ENCODE measurements at places on chromosomes 1 and 21. TPM values are rescaled to one million over a fixed set of nuclear protein-coding genes. Genes with fewer than 3 reads are reported as not detected.

Gene TMOD4
- total RNA-seq = not detected

Gene F13B
- not detected for total RNA-seq

Gene TMEM52
- not detected for total RNA-seq

Gene ADGRL2
- 50.0 TPM for total RNA-seq

Gene GNAT2
- not detected for total RNA-seq

Gene TSPEAR
- total RNA-seq = not detected

Gene PRAMEF25
- not detected for total RNA-seq

Gene PAQR6
- total RNA-seq = under 0.01 TPM

Gene HES5
- not detected for total RNA-seq

Gene PUSL1
- total RNA-seq = 15.5 TPM

Gene NPL
- 0.65 TPM for total RNA-seq

Gene GJB5
- total RNA-seq = not detected

Gene GUCA2A
- not detected for total RNA-seq

Gene RUNX1
- total RNA-seq = 5.2 TPM

Gene LRRC38
- not detected for total RNA-seq

Gene LCE3E
- not detected for total RNA-seq

Gene PRR9
- not detected for total RNA-seq

Gene SPATA45
- total RNA-seq = not detected

Gene RHD
- total RNA-seq = not detected

Gene S100A2
- 4.0 TPM for total RNA-seq

Gene LUZP1
- total RNA-seq = 52.6 TPM

Gene CIART
- 0.65 TPM for total RNA-seq

Gene FAM110D
- total RNA-seq = 2.1 TPM

Gene UQCRHL
- total RNA-seq = 2.9 TPM

Gene SPRR2F
- not detected for total RNA-seq

Gene ZMYND12
- total RNA-seq = 0.32 TPM

Gene PRAMEF8
- not detected for total RNA-seq

Gene SH3BGRL3
- 10.1 TPM for total RNA-seq

Gene CYP4A11
- total RNA-seq = not detected

Gene RLF
- total RNA-seq = 23.3 TPM

Gene KRTAP7-1
- not detected for total RNA-seq

Gene PWP2
- 25.1 TPM for total RNA-seq

Gene GFI1
- 0.15 TPM for total RNA-seq

Gene ZNF593OS
- not detected for total RNA-seq

Gene PLA2G2F
- not detected for total RNA-seq

Gene STMN1
- total RNA-seq = 167 TPM

Gene KRTAP12-1
- total RNA-seq = not detected

Gene RAB42
- not detected for total RNA-seq

Gene NTMT2
- total RNA-seq = not detected

Measured in epithelial cell of umbilical artery (primary cell).